ENCODE measurements at places on chromosomes 2 and 18.

DNA sequence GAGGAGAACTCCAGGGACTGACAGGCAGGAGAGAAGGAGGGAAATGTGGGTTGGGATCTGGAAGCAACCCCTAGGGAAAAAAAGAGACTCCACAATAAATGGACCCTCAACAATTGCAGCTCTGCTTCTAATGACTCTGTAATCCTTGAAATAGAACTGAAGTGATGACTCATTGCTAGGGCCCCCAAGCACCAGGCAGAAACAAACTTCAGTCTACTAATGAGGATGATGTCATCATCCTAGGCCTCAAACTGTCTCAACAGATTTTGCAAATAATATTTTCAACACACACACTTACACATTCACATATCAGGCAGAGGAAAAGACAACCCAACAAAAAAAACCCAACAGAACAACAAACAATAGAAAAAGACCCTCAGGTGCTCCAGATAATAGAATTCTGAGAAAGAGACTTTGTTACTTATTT, 143.3 kb downstream of the HDAC4 start:
- DNase-seq, result no peak

DNA sequence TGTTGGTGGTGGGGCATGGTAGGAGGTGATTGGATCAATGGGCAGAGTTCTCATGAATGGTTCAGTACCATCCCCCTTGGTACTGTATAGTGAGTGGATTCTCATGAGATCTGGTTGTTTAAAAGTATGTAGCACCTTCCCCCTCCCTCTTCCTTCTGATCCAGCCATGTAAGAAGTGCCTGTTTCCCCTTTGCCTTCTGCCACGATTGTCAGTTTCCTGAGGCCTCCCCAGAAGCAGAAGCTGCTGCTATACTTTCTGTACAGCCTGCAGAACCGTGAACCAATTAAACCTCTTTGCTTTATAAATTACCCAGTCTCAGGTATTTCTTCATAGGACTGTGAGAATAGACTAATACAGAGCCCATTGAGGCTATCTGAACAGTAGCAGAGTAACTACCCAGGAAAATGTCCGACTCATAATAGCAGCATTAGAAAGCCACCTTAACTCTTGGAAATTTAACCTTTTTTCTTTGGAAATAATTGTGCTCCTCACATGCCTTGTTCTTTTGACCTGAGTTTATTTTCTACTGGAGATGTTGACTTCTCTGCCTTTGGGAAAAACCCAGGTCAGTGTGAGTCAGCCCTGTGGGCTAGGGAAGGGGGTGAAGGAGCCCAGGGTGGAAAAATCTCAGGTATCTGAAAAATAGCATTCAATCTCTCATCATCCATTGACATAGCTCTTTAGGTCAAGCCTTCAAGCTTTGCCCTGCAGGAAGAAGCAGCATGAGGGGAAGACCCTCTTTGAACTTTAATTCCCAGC, 18.1 kb downstream of the CYP1B1 start:
- DNase-seq, result no peak

GRCh38 chr2:212427638-212428037, 111.0 kb downstream of the ERBB4 start:
- DNase-seq, result no peak

DNA sequence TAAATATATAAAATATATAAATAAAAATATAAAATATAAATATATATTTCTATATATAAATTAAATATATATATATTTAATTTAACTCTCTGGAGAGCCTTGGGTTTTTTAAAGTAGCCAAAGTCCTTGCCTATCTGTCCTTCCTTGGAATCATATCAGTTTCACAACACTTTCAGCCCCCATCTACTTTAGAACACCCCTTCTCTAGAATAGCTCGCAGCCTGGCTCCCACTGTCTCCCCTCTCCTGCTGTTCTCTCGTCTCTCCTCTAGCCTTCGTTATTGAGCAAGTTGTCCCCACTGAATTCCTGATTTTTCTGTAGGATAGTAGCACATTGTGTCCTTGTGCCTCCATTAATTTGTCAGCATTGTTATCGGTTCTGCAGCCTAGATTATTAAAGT, 677.0 kb downstream of the RNF144A start:
- no peak for DNase-seq

- no peak for DNase-seq
Observed at GRCh38 chr2:189466656-189467055, 25.4 kb downstream of the WDR75 start.

GRCh38 chr2:191811807-191812602, 34.9 kb downstream of the CAVIN2 start:
- no peak for DNase-seq

- no peak for DNase-seq
Observed at GRCh38 chr2:64487256-64488049, 33.5 kb downstream of the LGALSL start.

DNA sequence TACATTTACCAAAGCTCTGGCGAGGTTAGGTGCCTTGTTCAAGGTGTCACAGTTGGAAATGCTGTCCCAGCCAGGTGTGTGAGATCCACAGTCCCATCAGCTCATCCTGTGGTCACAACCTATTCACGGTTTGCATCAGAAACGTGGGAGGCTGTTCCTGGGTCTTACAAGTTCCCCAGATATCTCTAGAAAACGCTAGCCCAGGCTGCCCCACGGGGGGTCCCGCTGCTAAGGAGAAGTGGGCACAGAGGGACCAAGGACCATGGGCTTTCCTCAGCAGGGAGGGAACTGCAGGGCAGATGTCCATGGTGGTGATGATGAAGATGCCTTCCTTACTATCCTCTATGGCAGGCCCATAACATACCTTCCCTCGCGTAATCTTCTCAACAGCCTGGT, 649 bp downstream of the FECH start:
- no peak for DNase-seq

DNA sequence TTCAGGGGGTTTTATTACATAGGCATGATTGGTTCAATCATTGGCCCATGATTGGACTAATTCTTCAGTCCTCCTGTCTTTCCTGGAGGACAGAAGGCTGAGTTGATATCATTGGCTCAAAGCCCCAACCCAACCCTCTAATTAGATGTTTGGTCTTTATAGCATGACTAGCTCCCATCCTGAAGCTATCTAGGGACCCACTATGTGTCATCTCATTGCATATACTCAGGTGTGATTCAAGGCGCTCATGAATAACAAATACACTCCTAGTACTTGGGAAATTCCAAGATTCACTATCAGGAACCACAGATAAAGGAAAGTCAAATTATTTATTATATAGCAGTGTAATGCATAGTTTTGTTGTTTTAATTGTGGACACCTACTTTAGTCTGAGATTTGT, 24.9 kb upstream of the NBEAL1 start:
- no peak for DNase-seq

GRCh38 chr2:164678631-164679149, 57.4 kb upstream of the GRB14 start:
- no peak for DNase-seq

GRCh38 chr2:101974663-101975062, 17.1 kb upstream of the IL1R2 start:
- no peak for DNase-seq

DNA sequence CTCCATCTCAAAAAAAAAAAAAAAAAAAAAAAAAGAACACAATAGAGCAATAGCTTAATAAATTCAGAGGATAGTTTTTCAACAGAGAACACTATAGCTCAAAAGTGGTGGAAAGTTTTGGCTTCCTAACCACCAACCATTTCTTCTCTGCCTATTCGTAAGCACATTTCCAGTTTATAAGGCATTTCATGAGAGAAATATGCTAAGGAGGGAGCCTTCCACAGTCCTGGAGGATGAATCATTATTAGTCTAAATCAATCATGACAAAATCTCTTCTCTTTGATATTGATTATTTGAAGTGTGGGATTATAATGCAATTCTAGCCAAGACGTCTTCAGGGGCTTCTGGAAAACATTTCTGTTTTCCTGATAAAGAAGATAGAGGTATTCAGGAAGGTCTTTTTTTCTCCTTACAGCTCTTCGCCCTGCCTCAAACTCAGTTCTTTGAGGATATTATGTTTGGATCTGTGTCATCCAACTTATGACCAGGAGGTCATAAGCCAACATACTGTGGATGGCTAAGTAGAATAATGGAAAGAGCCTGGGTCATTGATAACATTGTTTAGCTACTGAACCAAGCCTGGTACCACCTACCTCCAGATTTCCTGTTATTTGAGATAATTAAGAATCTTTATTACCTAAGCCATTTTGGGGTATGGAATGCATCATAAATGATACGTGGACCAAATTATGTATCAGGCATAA, 207.3 kb downstream of the TRIB2 start:
- no peak for DNase-seq

DNA sequence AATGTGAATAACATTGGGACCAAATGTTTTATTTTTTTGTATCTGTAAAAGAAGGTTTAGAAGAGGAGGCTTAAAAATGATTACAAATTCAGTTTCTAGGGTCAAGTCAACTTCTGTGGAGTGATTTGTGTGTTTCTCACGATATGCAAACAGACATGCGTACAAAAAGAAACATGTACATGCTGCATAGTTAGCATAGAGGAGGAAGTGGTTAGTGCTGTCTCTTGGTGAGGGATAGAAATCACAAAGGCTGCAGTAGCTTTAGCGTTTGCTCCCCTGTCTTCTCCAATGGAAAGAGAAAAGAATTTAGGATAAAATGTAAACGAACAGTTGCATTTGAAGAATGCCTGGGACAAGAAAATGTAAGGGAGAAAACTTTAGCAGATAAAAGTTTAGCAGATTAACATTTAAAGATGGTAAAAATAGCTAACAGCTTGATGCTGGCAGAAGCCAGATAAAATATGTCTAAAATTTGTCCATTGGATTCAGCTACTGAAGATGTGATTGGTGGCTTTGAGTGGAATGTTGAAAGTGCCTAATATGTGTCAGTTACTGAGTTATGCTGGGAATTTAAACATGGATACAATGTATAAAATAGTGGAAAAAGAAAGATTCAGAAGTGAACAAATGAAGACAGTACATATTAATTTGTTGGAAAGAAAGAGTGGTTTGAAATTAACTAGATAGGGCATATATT, 44.9 kb downstream of the MALT1 start:
- DNase-seq, result no peak

- DNase-seq, result no peak
Observed at GRCh38 chr2:136019306-136019705, 33.9 kb upstream of the DARS1 start.

- no peak for DNase-seq
Observed at GRCh38 chr18:11167778-11168177, 18.4 kb upstream of the PIEZO2 start.

GRCh38 chr2:120741571-120742561, 6.2 kb downstream of the GLI2 start:
- no peak for DNase-seq

- DNase-seq, result no peak
Observed at GRCh38 chr2:187580462-187581124, 26.4 kb upstream of the TFPI start.

DNA sequence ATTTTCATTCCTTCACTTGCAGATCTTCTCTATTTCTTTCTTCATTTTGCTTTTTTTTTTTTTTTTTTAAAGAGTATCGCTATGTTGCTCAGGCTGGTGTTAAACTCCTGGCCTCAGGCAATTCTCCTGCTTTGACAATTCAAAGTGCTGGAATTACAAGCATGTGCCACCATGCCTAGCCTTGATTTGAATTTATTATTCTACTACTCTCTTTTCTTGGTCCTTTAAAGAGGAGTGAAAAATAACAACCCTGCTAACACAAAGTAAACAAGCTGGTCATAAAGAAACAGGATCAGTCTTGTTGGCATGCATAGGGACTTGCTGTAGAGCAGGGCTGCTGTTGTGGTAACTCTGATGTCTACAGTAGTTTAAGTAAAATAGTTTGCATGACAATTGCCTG, 1615.3 kb upstream of the ZEB2 start:
- DNase-seq, result no peak

DNA sequence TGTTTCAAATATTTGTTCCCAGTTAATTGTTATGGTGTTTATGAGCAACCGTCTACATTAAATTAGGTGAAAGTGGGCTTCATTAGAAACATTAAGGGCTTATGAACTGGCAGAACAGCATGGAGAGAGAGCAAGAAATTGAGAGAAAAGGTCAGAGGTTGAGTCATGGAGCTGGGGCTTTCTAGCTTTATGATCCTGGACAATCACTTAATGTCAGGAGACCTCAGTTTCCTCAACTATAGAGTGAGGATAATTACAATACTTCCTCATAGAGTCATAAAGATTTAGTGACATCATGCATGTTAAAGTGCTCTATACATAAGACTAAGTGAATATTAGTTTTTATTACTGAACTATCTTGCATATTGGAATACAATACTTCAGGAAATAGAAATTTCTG, 83.9 kb downstream of the PLCL1 start:
- DNase-seq, result no peak

- no peak for DNase-seq
Observed at GRCh38 chr2:104408266-104408665, 445.6 kb upstream of the POU3F3 start.

DNA sequence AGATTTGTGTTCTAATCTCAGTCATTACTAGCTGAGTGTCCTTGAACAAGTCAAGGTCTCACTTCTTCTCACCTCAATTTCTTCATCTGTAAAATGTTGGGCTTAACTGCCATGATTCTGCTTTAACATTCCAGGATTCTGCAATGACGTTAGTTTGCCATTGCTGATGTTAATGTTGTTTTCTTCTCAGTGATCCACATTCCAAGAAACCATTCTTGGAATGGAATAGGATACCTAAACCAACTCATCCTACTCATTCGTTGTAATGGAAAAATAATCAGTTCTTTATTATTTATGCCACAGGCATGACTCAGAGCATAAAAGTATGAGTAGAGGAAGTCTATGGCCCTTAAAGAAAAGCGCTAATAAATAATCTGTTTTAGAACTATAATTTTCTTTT, 140.2 kb upstream of the ETAA1 start:
- no peak for DNase-seq

- DNase-seq, result no peak
Observed at GRCh38 chr18:67367540-67367939, 149.0 kb downstream of the DSEL start.

GRCh38 chr2:75523313-75524275, 37.1 kb downstream of the EVA1A start:
- no peak for DNase-seq

DNA sequence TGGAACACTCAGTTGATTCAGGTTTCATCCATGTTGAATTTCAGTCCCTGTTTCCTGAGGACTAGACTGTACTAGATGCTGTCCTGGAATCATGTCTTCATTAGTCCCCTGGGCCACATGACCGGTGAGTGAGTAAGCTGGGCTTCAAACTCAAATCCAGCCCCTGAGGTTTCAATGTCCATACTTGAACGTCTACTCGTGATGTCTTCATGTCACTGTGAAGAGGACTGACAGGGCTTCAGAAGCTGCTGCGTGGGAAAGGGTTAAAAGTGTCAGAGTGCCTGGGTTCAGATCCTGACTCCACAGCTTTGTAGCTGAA, 101.2 kb downstream of the CDK15 start:
- DNase-seq, result no peak

DNA sequence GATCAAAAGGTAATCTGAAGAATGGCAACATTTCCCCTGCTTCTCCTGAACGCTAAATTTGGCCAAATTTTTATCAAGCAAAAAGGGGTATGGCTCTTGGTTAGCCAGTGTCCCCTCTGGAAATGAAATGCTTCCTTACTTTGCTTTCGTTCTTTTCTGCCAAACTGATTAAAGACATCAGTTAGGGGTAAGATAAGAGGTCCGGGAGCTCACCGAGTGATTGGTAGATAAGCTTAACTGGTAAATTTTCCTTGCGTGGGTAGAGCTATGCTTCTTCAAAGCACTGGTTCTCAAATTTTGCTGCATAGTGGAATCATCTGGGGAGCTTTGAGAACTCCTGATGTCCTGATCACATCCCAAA, 62.7 kb upstream of the MAPRE2 start:
- DNase-seq, result no peak

GRCh38 chr2:60710707-60711106, 45.4 kb upstream of the PAPOLG start:
- DNase-seq, result no peak

Data from stimulated activated CD8-positive, alpha-beta memory T cell treated with anti-CD3 and anti-CD28 coated beads, Interleukin-15, amount 100 ng/mL, for 4 hours (primary cell).